Fibroblast of mammary gland (primary cell): ENCODE measurements at places on chromosomes 7 and 10.

DNA sequence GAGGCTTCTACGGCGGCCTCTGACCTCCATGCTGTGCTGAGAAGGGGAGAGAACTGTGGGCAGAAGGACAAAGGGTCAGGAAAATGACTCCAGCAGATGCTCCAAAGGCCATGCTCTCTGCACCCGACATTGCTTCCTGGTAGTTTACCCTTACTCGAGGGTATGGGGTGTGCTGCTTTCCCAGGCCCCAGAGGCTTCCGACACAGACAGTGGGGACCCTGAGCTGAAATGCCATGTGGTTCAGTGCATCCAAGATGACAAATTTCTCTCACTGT lies 130.9 kb downstream of the PTPN20 start:
- DNase-seq, result no peak

- DNase-seq, result peak; percentile 62
Observed at GRCh38 chr7:1539181-1539881, 8.8 kb downstream of the MAFK start.

DNA sequence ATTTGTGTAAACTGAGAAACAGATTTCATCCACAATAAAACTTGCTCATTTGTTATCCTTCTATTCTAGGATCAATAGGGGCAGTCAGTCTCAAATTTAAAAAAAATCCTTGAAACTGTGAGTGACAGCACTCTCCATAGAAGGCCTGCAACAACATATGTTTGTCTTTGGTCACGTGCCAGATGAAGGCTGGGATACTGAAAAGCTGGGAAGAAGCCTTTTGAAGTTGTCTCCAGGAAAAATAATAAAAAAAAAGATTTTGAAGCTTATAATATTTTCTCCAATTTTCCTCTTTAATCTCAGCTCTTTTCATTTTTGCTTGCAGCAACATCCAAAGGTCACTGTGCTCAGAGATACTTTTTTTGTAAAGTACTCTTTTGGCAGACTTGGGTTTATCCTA lies 128.6 kb upstream of the SLC26A5 start:
- no peak for DNase-seq

GRCh38 chr10:75201793-75202307 lies 8.7 kb upstream of the VDAC2 start:
- DNase-seq, result no peak

- no peak for DNase-seq
Observed at GRCh38 chr10:101687071-101687658, 7.8 kb downstream of the FBXW4 start.

- DNase-seq, result no peak
Observed at GRCh38 chr10:77284797-77285196, 352.8 kb downstream of the KCNMA1 start.

DNA sequence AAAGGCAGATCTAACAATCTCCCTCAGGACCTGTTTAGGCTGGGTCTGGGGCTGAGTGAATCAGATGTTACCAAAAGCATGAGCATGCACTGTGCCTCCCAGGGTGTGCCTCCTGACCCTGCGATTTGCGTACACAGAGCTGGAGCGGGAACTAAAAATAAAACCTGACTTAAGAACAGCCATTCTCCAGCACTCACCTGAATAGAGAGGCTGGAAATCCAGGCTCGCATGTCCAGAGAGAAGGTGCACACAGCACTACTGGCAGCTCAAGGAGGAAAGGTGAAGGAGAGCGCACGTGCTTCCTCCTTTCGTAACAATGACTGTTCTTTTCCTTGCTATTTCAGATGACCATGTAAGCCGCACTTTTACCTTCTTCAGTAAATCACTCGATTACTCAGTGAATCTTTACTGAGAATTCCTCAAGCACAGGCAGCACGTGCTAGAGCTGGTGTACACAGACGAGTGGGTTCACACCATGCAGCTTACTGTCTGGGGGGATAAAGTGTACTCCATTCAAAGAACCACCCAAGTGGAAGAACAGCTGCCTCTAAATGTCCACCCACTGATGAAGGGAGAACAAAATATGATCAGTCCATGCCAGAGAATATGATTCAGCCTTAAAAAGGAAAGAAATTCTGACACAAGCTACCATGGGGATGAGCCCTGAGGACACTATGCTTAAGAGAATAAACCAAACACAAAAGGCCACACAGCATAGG lies 45.6 kb downstream of the SFMBT2 start:
- DNase-seq, result peak; percentile 5

- DNase-seq, result no peak
Observed at GRCh38 chr7:46610746-46611145, 689.7 kb upstream of the IGFBP3 start.

- DNase-seq, result no peak
Observed at GRCh38 chr10:114323023-114323422, 81.3 kb downstream of the AFAP1L2 start.

DNA sequence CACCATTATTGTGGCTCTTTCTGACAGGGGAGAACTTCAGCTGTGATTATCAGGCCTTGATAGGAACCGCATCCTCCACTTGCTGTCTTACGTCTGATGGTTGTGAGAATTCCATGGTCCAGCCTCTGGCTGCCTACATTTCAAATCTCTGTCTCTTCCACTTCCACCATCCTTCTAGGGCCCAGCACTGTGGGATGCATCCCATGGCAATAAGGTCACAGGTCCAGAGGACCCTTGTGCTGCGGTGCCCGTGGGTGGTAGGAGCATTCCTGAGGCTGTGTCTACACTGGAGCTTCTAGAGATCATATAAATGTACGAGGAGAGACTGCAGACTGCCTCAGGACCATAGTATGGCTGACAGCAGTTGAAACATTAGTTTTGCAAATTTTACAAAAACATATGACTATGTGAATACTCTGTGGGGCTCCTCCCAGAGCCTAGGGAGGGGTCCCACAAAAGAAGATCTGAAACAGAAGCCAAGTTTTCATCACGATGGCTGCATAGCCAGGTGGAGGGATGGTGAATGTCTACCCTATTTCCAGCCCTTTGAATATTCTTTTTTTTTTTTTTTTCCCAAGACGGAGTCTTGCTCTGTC lies 11.8 kb downstream of the CALML3 start:
- DNase-seq, result no peak

- DNase-seq, result no peak
Observed at GRCh38 chr7:47283497-47284131, 298.3 kb downstream of the TNS3 start.

GRCh38 chr7:2209146-2209960 lies 23.4 kb downstream of the MAD1L1 start:
- DNase-seq, result peak; percentile 69

DNA sequence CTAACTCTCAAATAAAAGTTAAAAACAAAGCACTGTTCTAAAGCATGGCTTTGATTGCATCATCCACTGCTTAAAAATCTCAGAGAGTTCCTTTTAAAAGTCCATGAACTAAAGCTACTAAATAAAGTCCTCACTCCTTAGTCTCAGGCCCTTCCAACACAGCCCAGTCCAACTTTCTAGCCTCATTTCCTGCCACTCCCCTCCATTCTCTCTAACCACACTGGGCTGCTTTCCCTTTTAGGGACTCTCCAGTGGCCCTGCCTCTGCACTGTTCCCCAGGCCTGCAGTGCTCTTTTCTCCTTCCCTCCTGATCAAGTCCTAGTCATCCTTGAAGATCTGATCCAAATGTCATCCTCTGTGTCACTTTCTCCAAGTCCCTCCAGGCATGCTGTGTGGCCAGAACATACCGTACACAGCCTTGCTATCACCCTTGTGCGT lies 56.9 kb upstream of the PPP1R3C start:
- peak; percentile 45 for DNase-seq

GRCh38 chr7:101586078-101586905 lies 42.8 kb downstream of the MYL10 start:
- DNase-seq, result no peak

GRCh38 chr10:127942811-127943210 lies 35.9 kb downstream of the PTPRE start:
- DNase-seq, result no peak

GRCh38 chr7:65989694-65990080 lies 7.7 kb upstream of the GUSB start:
- DNase-seq, result no peak
